ENCODE measurements at places on chromosomes 4 and X. TPM values are rescaled to one million over a fixed set of nuclear protein-coding genes. Genes with fewer than 3 reads are reported as not detected.

- no peak for DNase-seq
Observed at GRCh38 chrX:113790987-113791386, 792.9 kb upstream of the HTR2C start.

GRCh38 chrX:119155416-119156035 is 27.9 kb upstream of the KIAA1210 start:
- peak; percentile 83 for DNase-seq

ETDB gene
- not detected for total RNA-seq

PABPC1L2B gene
- not detected for total RNA-seq

DNA sequence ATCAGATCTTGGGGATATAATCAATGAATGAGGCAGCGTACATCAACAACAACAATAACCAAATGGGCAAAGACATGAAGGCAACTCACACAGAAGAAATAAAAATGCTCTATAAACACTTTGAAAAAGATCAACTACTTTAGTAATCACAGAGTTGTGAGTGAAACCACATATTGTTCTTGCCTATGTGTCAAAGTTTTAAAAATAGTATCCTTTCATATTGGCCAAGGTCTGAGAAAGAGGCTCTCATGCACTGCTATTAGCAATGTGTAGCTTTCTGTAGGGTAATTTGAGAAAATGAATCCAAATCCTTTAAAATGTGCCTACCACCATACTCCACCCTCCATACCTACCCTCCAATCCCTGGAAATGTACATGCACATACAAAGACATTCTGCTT is 25.0 kb downstream of the COQ2 start:
- no peak for DNase-seq

CCNA2 gene
- total RNA-seq = 175 TPM

TECRL gene
- total RNA-seq = not detected

PSAPL1 gene
- total RNA-seq = not detected

GRPR gene
- total RNA-seq = not detected

- no peak for DNase-seq
Observed at GRCh38 chr4:175971388-175972179, 94.1 kb upstream of the WDR17 start.

- DNase-seq = no peak
Observed at GRCh38 chr4:61783050-61783449, 582.9 kb downstream of the ADGRL3 start.

GRCh38 chr4:24896056-24896455 is 16.8 kb downstream of the CCDC149 start:
- DNase-seq = no peak

LRP2BP gene
- total RNA-seq = 0.13 TPM

TMPRSS11A gene
- total RNA-seq = not detected

DNA sequence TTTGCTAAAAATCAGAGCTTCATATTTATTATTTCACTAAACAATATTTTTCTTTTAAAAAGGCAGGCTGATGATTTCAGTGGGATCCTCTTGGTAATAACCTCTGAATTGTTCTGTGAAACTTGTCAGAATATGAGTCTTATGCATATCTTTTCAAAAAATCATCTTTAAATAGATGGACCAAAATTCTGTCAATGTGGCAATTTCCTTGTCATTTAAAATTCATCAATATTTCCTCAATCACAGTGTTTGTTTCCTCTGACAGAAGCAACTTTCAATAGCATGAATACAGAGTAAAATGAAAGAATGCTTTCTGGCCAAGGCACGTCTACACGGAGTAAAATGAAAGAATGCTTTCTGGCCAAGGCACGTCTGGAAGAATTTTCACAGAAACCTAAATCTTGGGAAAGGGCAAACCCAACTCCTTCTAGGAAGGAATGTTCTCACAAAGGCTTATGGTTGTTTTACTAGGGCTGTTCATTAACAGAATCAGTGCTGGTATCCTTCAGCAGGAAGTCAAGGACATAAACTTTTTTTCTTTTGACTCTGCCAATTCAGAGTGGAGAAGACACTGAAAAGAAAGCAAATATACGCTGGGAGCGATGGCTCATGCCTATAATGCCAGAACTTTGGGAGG is 99.0 kb upstream of the GPR34 start:
- DNase-seq = no peak

UTP14A gene
- 53.5 TPM for total RNA-seq

DNA sequence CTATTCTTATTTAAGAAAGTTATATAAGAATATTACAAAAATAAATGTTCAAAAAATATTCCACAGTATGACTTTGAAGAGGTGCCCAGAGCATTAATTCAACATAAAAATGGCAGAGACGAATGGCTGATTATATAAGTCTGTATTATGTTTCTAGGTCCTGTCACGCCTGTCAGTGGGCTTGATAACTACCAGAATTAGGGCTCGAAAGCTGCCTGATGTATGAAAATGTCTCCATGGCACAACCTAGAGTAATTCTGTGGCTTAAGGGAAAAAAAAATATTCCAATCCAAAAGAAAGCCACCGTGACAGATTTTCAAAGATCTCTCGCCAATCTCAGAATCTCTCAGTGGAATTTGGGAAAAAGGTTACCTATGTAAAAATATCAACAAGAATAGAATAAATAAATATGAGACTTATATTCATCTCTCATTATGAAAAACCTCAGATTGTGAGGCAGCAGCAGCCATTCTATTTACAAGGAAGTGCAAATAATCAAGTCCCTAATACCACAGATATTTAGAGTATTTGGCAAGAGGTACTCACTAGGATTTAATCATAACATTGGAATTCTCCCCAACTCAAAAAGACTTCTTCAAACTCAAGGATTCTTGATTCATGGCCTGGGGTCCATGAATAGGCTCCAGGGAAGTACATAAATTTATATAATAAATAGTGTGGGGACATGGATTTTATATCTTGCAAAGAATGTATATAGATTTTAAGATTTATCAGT is 489.1 kb upstream of the INTU start:
- no peak for DNase-seq

LRCH2 gene
- 3.1 TPM for total RNA-seq

SERTM2 gene
- total RNA-seq = 0.20 TPM

DNA sequence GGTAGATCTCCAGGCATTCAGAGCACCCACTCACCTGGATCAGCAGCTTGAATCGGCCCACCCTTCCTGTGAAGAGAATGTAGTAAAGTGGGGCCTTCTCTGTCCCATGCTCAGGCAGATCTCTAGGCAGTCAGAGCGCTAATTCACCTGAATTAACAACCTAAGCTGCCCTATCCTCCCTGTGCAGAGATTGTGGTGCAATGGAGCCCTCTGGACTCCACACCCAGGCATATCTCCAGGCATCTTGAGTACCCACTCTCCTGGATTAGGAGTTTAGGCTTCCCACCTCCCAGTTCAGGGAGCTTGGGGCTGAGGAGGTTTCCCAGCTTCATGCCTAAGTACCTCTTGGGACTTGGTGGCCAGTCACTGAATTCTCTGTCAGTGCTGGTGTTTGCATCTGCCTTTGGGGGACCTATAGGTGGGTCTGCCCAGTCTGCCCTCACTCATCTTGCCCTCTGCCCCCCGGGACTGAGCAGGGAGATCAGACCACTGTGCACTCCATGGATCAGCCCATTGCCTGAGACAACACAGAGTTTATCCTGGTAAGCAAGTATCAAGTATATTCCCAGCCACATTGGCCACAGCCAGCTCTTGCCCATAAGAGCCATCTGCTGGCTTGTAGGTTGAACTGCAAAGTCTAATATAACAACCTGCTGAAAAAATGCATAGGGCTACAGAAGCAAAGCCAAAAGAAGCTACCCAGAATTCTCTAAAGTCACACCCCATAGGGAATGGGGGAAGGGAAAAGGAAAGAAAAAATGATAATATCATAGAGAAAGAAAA is 372.9 kb downstream of the KLHL13 start:
- DNase-seq = no peak

STK32B gene
- total RNA-seq = 0.37 TPM

MAGEA10 gene
- total RNA-seq = not detected

DNA sequence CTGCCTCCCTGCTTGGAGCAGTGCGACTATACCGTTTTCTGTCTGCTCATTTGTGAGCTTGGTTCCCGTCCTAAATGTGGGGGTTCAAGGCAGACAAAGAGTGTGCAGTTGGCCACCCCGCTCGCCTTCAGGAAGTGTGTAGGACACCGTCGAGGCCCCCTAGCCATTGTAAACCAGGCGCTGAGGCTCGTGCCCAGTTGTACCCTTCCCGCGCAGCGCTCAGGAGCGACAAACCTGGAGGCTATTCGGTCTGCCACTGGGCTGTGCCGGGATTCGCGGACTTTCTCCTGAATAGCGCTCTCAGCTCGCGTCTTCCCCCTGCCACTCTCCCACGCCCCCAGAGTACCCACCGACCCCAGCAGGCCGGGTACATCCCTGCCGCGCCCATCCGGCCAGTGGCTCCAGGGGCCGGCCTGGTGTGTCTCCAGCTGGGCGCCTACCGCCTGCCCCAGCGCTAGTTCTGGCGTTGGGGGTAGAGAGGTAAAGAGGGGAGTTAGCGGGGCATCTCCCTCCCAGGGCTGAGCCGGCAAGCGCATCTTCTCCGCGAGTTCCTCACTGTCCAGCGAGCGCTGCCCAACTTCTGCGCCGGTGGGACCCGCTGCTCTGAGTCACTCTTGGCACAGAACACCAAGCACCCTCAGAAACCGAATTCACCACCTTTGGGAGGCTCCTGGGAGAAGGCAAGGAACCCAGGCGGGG is 880 bp upstream of the LONRF3 start:
- DNase-seq = no peak

FREM3 gene
- total RNA-seq = not detected

DNA sequence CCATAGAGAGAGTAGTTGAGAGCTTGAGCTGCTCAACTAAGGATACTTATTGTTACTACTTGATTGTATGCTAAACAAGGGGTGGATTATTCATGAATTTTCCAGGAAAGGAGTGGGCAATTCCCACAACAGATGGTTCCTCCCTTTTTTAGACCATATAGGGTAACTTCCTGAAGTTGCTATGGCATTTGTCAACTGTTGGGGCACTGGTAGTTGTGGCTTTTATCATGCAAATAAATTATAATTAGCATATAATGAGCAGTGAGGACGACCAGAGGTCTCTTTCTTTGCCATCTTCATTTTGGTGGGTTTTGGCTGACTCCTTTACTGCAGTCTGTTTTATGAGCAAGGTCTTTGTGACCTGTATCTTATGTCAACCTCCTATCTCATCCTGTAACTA is 1403.5 kb upstream of the PABPC4L start:
- DNase-seq = no peak

GRCh38 chr4:25321703-25322102 is 9.1 kb downstream of the ZCCHC4 start:
- DNase-seq = no peak

NUDT10 gene
- total RNA-seq = 0.17 TPM

- peak; percentile 61 for DNase-seq
Observed at GRCh38 chrX:19882066-19882775, 5.2 kb downstream of the SH3KBP1 start.

DNA sequence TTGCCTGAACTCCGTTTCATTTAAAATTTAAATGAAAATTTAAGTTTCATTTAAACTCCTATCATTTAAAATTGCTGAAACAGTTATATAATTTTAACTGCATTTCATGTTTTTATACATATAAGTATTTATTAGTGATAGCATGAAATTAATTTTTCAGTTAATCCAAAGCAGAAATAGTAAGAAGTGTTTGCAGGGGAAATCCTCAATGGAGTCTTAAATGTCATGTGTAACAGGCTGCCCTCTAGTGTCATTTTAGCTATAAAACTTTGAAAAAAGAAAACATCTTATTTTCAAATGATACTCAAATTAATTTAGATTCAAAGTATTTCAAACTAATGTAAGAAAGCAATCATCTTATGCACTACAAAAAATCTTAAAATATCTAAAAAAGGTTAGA is 27.2 kb downstream of the TAPT1 start:
- no peak for DNase-seq

GPC3 gene
- not detected for total RNA-seq
